GM10248 (cell line): ENCODE measurements at places on chromosomes 12 and 14.

- no peak for DNase-seq
Observed at GRCh38 chr14:98112194-98112780, 1159.7 kb downstream of the BCL11B start.

GRCh38 chr12:53343969-53344368 is 7.8 kb upstream of the SP7 start:
- DNase-seq = no peak

DNA sequence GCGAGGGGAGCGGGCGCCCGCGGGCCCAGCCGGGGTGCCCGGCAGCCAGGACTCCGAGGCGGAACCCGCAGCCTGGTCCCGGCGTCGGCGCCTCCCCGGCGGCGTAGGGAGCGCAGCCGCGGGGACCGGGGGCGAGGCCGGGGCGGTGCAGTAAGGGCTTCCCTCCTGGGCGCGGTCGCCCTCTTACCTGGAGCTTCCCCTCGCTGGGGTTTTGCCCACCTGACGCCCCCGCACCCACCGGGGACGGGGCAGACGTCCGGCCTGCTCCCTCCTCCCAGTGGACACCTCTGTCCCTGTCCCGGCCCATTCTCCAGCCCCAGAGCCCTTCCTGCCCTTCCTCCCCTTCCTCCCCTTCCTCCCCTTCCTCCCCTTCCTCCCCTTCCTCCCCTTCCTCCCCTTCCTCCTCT is 413 bp upstream of the TUBA1C start:
- peak; percentile 72 for DNase-seq

GRCh38 chr14:38469156-38469555 is 213.3 kb upstream of the CLEC14A start:
- no peak for DNase-seq

GRCh38 chr12:68246350-68246749 is 7.1 kb downstream of the IL22 start:
- DNase-seq = no peak

- DNase-seq = no peak
Observed at GRCh38 chr12:49976557-49976956, 3.8 kb downstream of the AQP6 start.

GRCh38 chr14:65070471-65070976 is 31.8 kb downstream of the MAX start:
- DNase-seq = no peak

DNA sequence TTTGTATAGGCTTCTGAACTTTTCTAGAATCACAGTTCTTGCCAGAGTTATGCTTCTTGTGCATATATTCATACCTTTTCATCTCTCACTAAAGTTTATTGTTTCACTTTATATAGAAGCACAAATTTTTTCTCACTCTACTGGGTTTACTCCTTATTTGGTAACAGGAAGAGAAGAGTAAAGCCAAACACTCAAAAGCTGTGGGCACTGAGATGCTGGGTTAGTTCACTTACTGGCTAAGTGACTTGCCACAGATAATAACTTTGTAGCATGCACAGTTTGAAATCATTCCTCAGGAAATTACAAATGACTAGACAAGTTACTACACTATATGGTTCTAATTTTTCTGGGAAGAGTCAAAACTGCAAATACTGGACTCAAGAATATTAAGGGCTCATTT is 7.8 kb downstream of the HIGD1C start:
- DNase-seq = no peak

DNA sequence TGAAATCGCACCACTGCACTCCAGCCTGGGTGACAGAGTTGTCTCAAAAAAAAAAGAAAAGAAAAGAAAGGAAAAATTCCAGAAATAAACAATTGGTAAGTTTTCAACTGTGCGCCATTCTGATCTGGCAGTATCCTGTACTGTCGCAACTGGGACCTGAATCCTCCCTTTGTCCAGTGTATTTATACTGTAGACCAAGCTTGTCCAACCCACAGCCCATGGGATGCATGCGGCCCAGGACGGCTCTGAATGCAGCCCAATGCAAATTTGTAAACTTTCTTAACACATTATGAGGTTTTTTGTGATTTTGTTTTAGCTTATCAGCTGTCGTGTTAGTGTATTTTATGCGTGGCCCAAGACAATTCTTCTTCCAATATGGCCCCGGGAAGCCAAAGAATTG is 84.7 kb downstream of the TMCC3 start:
- DNase-seq = no peak

DNA sequence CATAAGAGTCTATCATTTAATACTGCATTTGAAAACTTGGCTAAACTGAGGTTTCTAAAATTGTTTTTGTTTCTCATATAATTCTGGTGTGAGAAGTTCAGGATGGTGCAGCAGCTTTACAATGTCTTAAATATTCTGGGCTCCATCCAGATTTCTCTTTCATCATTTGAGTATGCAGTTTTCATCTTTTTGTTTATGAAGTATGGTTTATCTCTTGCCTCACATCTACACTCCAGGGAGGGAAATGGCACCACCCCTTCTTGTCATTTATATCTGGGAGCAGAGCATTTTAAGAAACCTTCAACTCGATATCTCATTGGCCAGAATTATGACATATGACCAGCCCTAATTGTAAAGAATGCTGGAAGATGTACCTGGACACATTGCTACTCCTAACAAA is 24.3 kb downstream of the GEMIN2 start:
- no peak for DNase-seq

DNA sequence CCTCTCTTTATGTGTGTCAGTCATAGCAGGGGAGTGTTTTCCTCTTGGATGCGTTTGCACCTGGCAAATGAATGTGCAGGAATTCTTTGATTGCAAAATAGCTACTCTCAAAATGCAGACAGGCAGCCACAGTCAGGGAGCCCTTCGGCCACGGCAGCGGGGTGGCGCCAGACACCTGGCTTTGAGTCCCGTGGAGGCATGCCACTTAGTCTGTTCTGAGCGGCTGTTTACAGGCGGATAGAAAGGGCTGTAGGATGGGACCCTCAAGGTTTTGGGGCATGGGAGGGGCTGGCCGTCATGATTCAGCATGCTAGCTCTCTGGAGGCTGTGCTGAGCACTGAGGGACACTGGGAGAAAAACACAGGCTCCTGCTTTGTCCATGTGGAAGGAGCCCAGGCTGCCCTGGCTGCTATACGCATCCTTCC is 117.1 kb downstream of the SLC25A47 start:
- peak; percentile 63 for DNase-seq

GRCh38 chr12:109538191-109538863 is 35.0 kb downstream of the MMAB start:
- DNase-seq = no peak

DNA sequence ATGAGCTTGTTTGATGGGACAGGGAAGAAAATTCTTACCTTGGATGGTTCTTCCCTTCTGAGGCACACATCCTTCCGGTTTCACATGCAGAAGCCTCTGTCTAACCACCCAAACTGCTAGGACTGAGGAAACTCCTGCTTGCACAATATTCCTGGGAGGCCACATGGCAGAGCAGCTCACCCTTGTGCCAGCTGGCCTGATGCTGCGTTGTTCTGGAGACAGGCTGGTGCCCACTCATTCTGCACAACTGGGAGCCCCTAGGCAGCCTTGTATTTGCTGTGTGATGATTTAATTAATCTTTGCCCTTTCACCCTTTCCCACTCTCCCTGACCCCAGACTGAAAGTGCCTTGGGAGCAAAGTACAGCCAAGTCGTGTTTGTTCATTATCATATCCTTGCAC is 130.8 kb downstream of the RTN1 start:
- DNase-seq = no peak

- no peak for DNase-seq
Observed at GRCh38 chr14:68176687-68177086, 357.1 kb downstream of the RAD51B start.

- no peak for DNase-seq
Observed at GRCh38 chr14:95185033-95185766, 27.9 kb upstream of the DICER1 start.

GRCh38 chr12:57089271-57090245 is 644 bp downstream of the NAB2 start:
- DNase-seq = peak; percentile 38

GRCh38 chr12:107525719-107526554 is 159.7 kb upstream of the PWP1 start:
- no peak for DNase-seq

DNA sequence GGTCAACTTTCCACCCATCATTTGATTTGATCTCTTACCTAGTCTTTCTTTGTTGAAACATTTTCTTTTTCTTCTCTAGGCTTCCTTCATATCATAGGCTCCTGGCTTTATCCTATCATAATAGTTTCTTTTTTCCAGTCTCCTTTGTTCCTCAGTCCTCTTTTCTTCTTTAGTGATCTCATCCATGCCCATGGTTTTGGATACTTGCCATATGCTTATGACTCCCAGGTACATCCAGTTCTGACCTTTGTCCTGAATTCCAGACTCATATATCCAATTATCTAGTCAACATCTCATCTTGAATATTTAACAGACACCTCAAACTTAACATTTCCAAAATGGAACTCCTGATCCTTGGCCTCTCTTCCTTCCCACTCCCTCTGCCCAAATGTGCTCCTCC is 36.1 kb upstream of the KRAS start:
- DNase-seq = no peak

- DNase-seq = no peak
Observed at GRCh38 chr14:51185180-51185579, 54.9 kb upstream of the TMX1 start.

DNA sequence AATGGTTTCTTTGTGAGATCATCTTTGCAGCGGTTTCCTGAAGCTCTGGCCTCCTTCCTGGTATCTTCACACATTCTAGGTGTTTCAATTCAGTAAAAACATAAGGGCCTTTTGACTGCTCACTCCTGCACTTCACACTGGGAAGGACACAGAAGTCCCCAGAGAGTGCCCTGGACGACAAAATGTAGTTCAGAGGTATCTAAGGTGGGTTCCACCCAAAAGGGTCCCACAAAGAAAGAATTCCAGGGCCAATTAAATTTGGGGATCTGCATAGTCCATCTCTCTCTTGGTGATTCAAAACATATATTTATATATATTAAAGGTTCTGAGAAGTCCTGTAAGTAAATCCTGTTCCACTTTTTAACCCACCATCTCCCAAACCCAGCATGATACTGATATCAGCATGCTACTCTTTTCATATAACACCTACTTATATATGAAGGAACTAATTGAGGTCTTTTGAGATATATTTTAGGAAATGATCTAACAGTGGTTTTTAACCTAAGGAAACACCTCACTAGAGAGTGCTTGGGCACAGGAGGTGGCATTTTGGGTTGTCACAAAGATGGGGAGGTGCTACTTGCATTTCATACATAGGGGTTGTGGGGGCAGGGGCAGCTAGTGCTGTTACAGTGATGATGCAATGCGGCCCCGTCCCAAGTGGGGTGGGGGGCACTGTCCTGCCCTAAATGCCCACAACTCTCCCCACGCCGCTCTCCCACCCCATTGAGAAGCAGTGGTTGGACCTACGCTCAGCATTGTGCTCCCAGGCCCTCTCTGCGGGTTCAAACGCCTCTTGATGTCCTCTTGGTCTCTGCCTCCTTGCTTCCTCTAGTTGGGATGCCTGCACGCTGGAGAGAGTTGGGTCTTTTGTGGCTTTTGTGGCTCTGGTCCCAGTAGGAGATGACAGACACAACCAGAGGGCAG is 109.4 kb downstream of the ARF6 start:
- peak; percentile 72 for DNase-seq

GRCh38 chr12:131947482-131948027 is 2.2 kb upstream of the EP400 start:
- DNase-seq = no peak

DNA sequence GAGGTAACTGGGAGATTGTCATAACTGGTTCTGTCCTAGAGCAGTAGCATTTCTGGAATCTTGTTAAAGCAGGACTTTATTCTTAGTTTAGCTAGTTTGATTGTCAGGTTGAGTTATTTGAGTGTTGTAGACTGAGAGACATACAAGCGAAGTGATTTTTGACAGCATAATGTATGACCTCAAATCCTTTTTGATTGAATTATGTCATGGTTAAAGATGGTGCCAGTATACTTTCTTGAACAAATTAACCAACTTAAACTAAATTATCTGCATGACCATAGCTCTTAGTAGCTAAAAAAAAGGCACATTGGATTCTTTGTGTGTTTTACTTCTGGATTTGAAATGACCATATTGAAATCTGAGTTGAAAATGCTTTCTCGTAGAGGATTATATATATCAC is 626.6 kb downstream of the TMTC2 start:
- no peak for DNase-seq

DNA sequence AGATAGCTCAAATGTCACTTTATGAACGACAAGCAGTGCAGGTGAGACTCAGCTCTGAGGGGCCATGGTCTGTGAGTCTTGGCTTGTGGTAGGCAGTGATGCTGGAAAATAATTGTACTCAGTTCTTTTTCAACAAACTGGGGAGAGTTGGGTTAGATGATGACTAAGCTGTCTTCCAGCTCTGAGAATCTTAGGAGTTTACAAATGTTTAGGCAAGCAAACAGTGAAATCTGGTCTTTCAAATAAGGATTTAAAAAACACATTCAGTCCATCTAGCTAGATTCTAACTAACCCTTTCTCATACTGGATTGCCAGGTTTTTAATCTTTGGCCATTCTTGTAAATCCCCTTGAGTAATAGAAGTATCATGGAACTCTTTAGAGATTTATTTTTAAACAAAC is 3.4 kb downstream of the PHC1 start:
- DNase-seq = no peak

- DNase-seq = no peak
Observed at GRCh38 chr12:80589077-80589476, 118.4 kb upstream of the MYF6 start.

- no peak for DNase-seq
Observed at GRCh38 chr12:132341318-132342050, 12.1 kb upstream of the GALNT9 start.

DNA sequence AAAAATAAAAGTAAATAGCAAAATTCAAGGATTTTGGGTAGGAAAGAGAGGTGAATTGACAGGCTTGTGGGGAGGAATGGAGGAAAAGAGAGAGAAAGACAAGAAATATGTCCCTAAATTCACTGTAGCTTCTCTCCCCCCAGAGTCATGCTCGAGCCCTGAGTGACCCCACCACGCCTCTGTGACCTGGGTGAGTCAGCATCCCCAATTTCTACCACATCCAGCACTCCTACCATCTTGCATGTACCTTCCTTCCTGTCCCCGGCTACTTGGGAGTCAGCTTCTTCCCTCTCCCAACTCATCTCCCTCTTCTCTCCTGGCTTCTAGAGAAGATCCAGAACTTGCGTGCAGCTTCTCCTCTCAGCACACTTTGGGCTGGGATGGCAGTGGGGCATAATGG is 9.8 kb downstream of the ZNF219 start:
- no peak for DNase-seq

DNA sequence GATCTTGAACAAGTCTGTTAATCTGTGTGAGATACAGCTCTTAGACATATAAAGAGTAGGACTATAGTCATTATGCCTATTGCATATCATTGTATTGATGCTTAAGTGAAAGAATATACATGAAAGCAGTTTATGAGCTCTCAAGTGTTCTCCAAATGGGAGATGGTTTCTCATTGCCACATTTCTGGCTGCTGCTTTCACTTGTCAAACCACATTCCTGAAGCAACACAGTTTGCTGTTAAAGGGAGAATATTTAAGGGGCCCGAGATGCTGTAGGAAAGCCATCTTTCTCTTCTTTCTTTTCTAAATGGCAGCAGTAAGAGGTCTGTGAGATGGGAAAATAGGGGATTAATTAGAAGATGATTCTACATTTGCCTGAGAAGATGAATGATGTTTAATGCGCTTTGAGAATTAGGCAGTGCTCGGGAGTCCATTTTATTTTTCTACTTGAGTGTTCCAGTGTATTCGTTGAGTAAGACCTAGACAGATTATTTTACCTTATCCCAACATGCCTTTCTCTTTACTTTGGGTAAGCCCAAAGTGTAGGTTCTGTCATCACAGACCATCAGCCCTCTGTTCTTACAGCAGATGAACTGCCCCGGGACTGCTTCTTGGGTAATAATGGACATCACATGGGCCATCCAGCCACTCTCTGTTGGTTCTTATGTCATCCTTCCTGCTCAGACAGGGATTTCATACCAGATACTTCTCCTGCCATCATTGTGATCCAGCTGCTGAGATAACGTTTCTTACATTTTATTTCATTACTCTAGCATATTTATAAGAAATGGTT is 35.6 kb downstream of the ANO4 start:
- no peak for DNase-seq
